Activated T-helper 17 cell treated with anti-CD3 and anti-CD28 coated beads, Interleukin-2, amount 50 U/mL, for 72 hours (primary cell): ENCODE measurements at places on chromosomes 3 and 15.

- peak; percentile 23 for ATAC-seq
Observed at GRCh38 chr15:93566762-93567161, 477.8 kb upstream of the RGMA start.

GRCh38 chr3:146575636-146576035, 29.5 kb downstream of the PLSCR5 start:
- no peak for ATAC-seq

DNA sequence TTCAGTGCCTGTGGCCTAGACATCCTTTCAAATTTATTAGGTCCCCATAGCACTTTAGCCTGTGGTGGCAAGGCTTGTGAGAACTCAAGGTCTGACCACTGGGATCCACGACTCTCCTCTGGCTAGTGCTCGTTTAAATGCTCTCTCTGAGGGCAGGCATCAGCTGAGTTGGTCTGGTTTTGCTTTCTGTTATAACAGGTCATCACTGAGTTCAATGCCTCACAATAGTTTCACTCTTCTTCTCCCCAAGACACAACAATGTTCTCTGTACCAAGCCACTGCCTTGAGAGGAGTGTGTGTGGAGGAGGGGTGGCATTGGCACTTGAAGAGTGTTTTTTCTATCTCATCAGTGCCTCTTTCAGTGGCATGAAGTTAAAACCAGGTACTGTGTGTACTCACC, 7.6 kb downstream of the OR5K4 start:
- peak; percentile 24 for ATAC-seq

DNA sequence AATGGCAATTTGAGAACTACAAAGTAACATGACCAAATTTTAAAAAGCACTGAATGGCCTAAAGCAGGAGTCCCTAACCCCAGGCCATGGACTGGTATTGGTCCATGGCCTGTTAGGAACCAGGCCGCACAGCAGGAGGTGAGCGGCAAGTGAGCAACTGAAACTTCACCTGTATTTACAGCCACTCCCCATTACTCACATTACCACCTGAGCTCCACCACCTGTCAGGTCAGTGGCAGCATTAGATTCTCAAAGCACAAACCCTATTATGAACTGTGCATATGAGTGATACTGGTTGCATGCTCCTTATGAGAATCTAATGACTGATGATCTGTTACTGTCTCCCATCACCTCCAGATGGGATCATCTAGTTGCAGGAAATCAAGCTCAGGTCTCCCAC, 48.8 kb downstream of the SENP7 start:
- ATAC-seq = no peak

- no peak for ATAC-seq
Observed at GRCh38 chr3:65871305-65872141, 167.2 kb downstream of the MAGI1 start.
